Muscle of arm (tissue), 14 donors: ENCODE measurements at places on chromosomes 2 and 18.

- DNase-seq: no peak
Observed at GRCh38 chr2:219300022-219300421, 9.2 kb downstream of the PTPRN start.

DNA sequence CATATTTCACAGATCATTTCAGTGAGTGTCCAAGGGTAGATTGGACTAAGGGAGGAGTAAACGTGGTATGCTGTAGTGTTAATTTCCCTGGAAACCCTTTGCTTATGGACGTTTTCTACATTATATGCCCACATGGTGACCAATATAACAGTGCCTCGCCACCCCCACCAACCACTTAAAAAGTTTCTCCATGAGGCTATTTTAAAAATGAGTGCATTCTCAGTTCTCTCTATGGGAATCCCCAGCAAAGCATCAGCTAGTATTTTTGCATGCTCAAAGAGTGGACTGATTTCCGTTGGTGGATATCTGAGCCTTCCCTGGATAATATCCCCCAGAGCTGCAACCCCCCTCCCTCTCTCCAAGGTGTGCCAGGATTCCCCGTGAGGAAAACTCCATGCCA is 73.2 kb downstream of the TGFA start:
- no peak for DNase-seq

DNA sequence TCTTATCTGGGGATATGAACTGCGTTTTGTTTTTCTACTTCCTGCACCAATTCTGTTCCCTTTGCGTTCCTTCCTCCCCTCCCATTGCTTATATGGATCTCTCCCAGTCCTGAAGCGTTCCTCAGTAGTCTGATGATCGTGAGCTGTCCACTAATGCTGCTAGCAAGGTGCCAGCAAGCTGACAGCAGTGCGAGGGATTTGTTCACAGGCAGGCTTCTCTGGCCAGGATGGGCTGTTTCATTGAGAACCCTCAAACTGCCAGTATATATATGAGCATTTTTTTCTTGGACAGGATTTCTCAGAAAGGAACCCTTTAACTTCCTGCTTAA is 40.1 kb downstream of the GTF3C3 start:
- no peak for DNase-seq

DNA sequence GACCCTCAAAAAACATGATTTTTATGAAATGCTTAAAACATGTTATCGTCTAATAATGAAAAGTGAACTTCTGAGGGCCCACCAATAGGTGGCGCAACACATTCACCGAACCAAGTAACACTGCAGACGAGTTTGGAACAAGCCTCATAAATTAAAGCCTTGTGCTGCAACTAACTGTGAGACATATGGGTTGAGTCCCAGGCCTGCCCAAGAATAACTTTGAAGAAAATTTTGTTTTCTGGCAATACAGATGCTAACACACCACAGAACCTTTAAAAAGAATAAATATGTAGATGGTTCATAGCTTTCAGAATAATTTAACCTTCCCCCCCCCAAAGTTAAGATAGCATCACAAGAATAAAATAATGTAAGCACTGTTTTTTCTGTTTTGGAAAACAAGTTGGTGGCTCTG is 285.9 kb downstream of the RNF144A start:
- peak; percentile 57 for DNase-seq

DNA sequence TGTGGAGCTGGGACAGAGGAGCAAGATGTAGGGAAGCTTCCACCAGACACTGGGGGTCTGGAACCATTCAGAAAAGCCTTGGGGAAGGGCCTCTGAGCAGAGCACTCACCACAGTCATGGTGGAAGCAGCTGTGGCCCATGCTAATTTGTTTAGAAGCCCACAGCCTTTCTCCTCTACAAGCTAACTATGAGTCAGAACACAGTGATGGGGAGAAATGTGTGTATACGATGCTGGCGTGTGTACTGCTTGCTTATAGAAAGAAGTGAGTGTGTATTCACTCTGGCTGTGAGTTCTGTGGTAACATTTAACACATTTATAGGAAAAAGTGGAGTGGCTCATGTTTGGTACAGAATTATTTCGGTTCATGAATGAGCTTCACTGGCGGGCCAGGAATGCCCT is 157.0 kb upstream of the ACAA2 start:
- no peak for DNase-seq
